ENCODE measurements at places on chromosomes 2 and 18.

GRCh38 chr2:175251425-175252041 is 70.0 kb upstream of the ATP5MC3 start:
- DNase-seq: no peak

DNA sequence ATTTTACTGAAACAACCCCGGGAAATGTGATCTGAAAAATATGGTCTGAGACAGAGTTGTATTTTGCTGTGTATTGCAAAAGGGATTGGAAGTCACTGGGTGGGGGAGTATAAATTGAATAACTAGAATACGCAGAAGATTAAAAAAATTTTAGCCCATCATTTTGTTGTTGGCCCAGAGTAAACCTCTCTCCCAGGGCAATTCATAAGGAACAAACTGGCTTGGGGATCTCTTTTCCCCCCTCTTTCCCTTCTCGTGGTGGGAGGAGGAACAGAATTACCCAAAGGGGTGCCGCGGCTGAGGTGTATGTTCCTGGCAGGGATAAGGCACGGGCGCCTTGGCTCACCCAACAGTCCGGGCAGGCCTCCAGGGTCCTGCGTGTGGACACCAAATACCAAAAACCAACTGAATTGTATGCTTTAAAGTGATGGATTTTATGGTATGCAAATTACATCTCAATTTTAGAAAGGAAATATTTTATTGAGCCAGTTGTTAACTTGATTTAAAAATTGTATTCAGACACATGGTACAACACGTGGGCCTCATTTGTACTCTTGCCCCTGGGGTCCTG is 121.2 kb upstream of the SPRED2 start:
- DNase-seq: no peak

GRCh38 chr2:57864926-57865325 is 181.7 kb upstream of the VRK2 start:
- no peak for DNase-seq

DNA sequence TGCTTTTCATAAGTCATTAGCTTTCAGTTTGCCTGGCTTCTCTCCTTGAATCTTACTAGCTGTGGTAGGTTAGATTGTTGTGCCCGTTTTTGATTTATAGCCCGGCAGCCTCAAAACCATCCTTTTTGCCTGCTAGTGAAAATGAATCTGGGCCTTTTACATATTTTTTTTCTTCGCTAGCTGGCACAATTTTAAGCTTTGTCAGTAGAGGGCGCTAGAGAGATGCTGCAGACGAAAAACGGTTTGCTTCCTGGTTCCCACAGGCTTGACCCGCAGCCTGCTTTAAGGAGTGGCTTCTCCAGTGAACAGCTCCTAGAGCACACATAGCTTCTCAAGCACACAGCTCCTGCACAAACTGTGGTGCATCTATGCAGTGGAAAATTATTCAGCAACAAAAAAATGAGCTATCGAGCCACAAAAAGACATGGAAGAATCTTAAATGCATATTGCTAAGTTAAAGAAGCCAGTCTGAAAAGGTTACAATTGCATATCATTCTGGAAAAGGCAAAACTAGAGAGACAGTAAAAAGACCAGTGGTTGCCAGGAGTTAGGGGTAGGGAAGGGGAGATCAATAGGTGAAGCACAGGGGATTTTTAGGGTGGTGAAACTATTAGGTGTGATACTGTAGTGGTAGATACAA is 47.9 kb downstream of the E2F6 start:
- no peak for DNase-seq

DNA sequence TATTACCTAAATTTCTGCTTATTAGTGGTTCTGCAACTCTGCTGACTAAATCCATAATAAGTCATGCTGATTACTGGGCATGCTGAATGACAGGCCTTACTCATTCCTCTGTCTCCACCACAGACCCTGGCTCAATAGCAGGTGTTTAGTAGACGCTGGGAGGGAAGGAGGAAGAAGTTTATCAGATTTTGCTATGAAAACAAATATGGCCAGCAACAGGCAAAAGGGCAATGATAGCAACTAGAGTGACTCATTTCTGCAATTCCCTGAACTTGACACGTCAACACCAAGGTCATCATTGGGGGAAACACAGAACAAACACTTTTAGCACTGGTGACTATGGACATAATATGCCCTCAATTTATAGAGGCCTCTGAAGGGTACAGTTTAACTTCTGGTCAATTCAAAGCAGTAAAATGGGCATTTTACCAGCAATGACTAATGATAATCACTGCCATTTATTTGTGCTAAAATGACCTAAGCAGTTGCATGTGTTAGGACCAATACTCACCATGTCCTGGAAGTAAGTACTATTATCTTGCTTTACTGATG is 35.2 kb downstream of the TMEM163 start:
- DNase-seq: no peak

DNA sequence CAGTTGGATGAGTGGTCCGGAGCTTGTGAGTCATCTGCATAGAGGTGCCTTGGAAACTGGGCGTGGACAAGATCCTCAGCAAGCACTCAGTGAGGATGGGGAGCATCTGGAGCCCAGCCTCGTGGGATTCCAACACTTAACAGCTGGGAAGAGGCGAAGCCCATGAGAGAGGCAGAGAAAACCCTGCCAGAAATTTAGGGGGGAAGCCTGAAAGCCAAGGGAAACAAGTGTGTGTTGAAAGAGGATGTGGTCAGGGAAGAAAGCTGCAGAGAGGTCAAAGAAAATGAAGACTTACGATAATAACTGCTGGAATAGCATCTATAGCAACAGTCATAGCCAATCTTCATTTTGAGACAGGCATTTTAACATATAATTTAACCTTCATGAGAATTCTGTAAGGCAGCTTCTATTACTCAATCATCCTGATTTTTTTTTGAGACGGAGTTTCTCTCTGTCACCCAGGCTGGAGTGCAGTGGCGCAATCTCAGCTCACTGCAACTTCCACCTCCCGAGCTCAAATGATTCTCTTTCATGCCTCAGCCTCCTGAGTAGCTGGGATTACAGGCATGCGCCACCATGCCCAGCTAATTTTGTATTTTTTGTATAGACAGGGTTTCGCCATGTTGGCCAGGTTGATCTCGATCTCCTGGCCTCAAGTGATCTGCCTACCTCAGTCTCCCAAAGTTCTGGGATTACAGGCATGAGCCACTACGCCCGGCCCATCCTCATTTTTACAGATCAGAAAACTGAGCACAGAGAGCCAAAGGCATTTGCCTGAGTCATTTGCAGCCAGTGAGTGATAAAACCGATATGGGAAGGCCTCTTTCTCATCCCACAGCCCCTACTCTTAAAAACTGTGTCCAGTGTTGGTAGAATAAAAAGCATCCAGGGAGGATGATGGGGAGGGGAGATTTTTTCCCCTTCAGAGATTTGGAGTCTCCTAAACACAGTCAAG is 214.4 kb upstream of the EPAS1 start:
- DNase-seq: no peak

DNA sequence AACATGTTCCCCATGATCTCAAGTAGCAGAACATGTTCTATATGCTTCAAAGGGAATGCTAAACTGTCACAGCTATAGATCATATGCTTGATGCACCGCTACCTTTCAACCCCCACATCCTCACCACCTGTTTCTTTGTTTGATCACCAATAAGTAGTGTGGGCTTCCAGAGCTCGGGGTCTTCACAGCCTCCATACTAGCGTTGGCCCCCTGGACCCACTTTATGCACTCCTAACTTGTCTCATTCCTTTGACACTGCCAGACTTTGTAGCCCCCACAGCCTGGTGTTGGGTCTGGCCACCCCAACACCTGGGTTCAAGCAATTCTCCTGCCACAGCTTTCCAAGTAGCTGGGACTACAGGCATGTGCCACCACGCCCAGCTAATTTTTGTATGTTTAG is 11.6 kb upstream of the RBM44 start:
- DNase-seq: no peak

DNA sequence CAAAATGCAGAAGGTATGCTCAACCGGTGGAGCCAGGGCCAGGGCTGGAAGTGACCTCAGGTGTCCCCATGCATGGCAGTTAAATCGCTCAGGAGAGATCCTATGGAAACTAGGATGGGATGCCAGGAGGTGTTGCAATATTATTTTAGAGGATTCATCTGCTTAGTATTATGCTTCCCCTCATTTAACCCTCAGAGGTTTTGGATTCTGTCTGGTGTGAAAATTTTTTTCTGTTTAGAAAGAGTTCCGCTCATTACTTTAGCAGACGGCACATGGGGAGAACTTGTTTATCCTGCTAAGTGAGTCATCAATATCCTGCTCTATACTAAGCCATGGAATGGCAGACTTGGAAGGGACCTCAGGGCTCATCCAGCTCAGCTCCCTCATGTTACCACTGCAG is 42.5 kb downstream of the TRIB2 start:
- DNase-seq: no peak

GRCh38 chr2:168903888-168904287 is 2.8 kb downstream of the G6PC2 start:
- DNase-seq: no peak

DNA sequence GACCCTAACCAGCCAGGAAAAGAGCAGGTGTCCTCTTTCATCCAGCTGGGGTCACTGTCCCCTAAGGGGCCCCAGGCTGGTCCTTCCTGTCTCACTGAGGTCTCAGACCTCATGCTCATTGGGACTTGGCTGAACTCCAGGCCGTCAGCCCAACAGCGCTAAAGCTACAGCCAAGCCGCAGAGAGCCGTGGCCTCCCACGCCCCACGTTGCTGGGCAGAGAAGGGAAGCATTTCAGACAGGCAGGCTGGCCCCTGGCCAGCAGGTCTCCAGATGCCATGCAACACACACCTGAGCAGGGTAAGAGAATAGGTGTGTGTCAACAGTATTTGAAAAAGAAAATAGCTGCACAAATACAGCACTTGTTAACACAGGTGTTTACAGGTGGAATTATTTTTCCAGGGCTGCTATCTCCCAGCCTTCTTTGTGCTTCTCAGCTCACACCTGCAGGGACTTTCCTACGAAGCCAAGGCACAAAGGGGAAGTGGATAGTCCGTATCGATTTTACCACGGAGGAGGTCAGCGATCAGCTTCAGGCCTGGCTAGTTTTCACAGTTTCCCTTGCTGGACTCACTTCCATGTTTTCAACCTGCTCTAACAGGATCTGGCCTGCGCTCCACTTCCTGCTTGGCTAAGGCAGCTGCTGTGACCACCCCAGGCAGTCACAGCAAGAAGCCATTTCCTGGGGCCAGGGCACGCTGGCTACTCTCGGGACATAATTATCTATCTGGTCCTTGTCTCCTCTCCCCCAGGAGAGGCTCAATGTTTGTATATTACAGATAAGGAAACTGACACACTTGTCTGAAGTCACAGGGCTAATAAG is 156.1 kb upstream of the ID2 start:
- no peak for DNase-seq

GRCh38 chr18:55199291-55199963 is 240.2 kb upstream of the CCDC68 start:
- no peak for DNase-seq

DNA sequence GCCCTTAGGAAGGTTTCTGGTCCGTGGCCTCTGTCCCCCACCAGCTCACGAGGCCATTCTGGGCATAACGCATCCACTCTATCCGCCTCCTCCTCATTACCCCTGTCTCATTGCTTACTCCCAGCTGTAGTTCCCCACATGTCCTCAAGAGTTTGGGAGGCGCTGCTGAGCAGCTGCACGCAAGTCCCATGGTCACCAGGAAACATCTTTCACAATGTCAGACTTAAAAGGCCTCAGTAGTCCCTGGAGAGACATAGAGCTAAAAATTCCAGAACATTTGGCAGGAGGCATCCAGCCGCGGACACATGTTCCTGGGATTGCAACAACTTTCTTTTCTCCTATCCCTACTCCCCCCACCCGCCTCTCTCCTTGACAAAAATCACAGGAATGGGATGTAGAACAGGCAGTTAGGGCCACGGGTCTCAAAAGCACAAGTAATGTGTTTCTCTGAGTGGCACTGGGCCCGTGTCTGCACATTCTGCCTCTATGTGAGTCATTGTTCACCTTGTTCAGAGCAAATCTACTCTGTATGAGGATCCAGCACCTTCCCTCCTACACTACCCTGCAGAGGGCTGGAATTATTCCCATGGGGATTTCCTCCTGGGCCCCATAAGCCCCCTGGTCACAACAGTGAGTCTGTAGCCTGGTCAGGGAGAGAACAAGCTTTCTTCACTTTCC is 8.1 kb downstream of the LBH start:
- DNase-seq: no peak

GRCh38 chr2:46720592-46721185 is 194.9 kb downstream of the MCFD2 start:
- no peak for DNase-seq

- DNase-seq: no peak
Measured at GRCh38 chr2:30978044-30978443, 160.2 kb downstream of the GALNT14 start.

DNA sequence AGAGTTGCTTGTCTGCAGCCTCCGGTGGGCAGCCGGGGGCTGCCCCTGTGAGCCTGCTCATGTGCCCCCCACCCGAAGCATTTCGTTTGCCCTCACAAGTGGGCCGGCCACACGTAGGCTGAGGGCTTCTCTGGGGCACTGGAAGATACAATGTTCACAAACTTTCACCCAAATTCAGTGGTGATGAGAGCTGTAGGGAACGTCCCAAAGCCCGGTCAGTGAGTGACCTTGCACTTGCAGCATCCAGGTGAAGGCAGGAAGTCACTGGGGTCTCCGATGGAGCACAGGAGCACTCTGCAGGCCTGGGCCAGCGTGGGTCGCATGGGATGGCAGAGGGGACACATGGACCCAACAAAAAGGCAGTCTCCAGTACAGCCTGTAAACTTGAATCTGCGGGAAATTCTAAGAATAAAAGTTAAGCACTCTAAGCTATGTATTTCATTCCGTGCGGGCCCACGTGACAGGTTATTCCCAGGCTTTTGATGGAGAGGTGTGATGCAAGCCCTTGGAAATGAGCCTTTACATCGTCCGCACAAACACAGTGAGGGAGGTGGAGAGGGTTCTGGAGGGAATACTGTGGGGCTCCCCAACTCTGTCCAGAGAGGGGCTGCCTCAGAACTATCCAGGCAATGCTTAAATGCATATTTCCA is 42.5 kb downstream of the CNGA3 start:
- no peak for DNase-seq

DNA sequence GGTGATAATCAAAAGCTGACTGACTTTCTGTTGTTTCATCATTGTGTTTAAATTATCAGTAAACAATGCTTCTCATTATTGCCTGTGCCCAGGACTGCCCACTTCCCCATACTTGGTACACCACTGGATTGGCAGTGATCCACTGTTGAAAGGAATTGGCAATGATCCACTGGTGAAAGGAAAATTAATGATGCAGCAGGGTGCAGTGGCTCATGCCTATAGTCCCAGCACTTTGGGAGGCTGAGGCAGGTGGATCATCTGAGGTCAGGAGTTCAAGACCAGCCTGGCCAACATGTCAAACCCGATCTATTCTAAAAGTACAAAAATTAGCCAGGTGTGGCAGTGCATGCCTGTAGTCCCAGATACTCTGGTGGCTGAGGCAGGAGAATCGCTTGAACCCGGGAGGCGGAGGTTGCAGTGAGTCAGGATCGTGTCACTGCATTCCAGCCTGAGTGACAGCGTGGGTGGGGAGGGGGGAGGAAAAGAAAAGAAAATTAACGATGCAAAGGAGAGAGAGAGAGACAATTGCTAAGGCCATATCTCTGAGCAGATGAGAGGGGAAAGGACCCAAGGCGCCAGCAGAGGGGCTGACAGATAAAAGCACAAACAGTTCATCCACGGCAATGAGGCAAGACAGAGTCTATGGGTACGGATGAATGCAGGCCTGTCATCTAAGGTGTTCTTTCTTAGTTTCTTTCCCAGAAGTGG is 10.2 kb upstream of the GTF2A1L start:
- no peak for DNase-seq

GRCh38 chr2:108454440-108454839 is 5.4 kb downstream of the GCC2 start:
- no peak for DNase-seq

- no peak for DNase-seq
Measured at GRCh38 chr2:153020201-153020600, 301.8 kb downstream of the ARL6IP6 start.

GRCh38 chr2:17388798-17389197 is 129.4 kb downstream of the RAD51AP2 start:
- DNase-seq: no peak
